ENCODE measurements at places on chromosomes 4 and X.

- no peak for DNase-seq
Observed at GRCh38 chr4:3871181-3871852, 105.1 kb downstream of the ADRA2C start.

DNA sequence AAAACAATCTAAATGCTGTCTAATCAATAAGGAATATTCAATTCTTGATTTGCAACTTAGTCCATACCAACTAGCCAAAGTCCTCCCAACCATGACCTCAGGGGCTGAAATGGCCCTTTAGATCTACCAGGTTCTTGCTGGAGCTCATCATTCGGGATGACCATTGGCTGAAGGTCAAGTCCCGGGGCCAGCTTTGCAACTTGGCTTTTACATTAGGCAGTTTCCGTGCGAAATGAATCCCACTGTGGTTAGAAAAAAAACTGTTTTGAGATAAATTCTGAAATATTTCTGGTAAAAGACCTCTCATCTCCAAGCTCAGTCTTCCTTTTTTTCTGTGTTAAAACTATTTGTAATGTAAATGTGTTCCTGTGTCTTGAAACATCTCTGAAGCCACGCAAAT lies 178.6 kb downstream of the TENM3 start:
- no peak for DNase-seq

DNA sequence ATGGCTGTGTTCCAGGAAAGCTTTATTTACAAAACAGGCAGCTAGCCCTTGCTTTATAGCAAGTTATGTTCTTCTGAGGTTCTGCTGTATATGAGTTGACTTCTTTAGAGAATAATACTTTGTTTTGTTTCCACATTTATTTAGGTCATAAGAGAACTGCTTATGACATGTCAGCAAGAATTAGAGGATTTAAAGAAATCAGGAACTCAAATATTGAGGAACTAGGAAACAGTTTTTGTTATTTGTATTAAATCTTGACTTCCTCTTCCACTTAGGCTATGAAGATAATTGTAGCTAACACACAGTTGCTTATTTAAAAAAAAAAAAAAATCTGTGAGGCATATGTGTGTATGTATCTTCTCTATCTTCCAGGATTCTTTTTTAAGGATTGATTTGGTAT lies 14.3 kb downstream of the ZRSR2 start:
- no peak for DNase-seq

GRCh38 chrX:71225009-71225408 lies 2.0 kb downstream of the GJB1 start:
- no peak for DNase-seq

GRCh38 chr4:101393256-101393655 lies 45.9 kb upstream of the PPP3CA start:
- DNase-seq = no peak

DNA sequence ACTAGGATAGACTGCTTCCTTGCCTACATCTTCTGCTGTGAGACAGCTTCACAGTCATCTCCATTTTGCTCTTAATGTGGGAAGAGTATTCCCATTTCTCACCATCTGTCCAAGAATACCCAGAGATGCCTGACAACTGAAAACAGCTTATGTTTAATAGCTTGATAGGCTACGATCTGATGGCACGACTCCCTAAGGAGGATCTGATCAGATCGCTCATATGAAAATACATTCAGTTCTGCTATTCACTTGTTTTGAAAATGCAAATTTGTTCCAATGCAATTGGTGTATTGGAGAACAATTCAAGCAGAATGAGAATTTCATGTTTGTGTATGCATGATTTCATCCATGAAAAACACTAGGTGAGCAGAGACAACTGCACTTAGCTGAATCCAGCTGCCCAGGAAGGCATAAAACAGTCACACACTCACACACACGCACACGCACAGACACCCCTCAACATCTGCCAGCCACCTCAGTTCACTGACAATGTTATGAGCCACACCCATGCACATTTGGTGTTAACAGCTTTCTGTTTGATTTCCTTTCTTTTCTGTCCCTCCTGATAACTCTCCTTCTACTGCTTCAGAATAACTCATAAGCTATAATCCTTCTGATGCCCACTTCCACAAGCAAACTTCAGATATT lies 29.6 kb downstream of the TRIML1 start:
- DNase-seq = no peak

GRCh38 chr4:150923945-150924344 lies 91.1 kb downstream of the LRBA start:
- DNase-seq = no peak

- DNase-seq = no peak
Observed at GRCh38 chrX:79556800-79557199, 189.7 kb upstream of the ITM2A start.

- DNase-seq = no peak
Observed at GRCh38 chrX:118632862-118633261, 94.5 kb upstream of the IL13RA1 start.

DNA sequence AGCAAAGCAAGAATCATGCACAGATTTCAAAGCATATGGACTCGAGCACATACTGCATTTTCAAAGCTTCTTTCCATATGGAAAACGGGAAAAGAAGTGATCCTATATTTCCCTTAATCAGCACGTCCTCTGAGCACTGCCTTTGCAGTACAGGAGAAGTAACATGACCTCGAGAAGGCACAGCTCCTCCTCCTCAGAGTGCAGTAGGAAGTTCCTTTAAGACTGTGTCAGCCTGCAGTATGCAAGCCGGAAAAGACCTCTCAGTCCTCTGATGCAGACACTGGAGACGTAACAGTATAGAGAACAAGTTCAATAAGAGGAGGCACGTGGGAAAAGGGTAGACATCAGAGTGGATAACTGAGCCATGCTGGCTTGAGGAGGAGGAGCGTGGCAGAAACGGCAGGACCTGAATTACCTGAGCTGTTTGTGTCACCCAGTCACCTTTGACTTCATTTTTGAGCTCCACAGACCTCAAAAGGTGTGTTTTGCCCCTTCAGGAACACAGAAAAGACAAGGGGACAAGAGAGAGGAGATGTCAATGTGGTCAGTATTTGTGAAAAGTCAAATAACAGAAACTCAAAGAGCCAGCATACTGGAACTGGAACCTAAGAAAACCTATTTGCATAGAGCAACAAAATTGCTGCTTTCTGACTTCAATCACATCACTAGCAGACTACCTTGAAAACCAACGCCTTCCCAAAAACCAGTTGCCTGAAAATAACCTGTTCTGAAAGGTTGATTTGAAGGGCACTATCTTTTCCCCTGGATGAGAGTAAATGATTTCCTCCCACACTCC lies 20.8 kb downstream of the IRF2 start:
- no peak for DNase-seq

- no peak for DNase-seq
Observed at GRCh38 chr4:54192811-54193210, 36.3 kb upstream of the PDGFRA start.

DNA sequence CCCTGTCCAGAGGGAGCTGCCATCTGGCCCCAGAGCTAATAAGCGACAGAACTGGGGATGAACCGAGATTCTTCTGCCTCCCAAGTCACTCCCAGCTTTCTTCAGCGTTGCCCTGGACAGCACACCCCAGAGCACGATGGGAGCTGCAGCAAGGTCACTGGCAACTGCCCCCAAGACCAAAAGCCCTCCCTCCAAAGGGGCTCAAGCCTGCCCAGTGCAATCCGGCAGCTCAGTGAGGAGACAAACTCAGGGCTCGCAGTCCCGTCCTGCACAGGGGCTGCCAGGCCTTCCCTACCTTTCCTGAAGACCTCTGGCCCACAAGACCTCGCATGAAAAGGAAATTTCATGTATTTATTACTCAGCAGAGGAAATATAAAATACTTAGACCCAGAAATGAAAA lies 174.8 kb downstream of the BCOR start:
- no peak for DNase-seq

DNA sequence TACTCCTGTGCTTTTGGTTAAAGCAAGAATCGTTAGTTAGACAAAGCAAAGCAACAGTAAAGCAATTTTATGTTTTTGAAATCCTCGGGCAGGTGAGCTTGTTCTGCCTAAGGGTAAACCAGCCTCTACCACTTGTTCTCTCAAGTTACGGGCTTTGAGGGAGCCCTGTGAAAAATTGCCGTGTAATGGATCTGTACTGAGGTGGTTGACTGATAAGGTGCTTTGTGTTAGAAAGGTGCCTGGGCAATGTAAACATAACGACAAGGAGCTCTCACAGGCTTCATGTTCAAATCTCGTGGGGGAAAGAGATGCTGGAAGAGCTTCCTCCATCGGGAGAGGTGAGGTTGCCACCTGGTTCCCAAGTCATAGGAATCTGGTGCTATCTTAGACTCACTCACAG lies 111.8 kb downstream of the TRAPPC11 start:
- DNase-seq = no peak

- DNase-seq = no peak
Observed at GRCh38 chrX:38474543-38474942, 86.8 kb upstream of the TSPAN7 start.

GRCh38 chr4:135966936-135967335 lies 1565.4 kb downstream of the PCDH18 start:
- DNase-seq = no peak

- no peak for DNase-seq
Observed at GRCh38 chr4:72858328-72858727, 211.2 kb downstream of the COX18 start.

GRCh38 chrX:68665502-68665901 lies 18.0 kb downstream of the STARD8 start:
- DNase-seq = no peak

- no peak for DNase-seq
Observed at GRCh38 chr4:184167576-184167975, 50.1 kb downstream of the ENPP6 start.

GRCh38 chrX:56986138-56986537 lies 9.2 kb downstream of the SPIN3 start:
- DNase-seq = no peak

DNA sequence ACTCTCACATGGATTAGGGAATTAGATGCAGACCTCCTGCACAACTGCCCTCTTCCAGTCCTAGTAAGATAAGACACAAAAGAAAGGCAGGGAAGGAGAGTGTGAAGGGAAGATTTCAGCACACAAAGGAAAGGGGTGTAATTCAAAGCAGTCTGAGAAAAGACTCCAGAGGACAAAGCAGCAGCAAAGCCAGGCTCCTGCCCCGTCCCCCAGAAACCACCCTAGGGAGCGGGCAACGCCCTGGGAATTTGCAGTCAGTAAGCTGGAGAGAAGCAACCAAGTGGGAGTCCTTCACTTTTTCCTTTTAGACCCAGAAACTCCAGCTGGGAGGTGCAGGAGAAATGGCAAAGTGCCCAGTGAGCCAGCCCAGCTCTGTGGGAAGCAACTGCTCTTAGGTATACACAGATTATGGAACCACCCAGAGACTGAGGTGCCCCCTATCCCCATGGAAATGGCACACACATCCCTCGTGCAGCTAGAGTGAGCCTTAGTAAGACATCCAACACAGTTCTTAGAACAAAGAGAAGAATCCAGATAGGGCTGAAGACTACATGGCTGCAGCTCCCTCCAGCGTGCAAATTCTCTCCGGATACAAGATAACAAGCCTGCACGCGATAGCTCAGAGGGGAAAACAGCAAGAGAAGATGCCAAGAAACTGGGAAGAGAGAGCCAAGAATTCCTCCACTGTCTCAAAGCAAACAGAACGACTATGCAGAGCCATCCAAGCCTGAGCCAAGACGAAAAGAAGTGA lies 26.5 kb upstream of the IRAK1 start:
- DNase-seq = no peak

DNA sequence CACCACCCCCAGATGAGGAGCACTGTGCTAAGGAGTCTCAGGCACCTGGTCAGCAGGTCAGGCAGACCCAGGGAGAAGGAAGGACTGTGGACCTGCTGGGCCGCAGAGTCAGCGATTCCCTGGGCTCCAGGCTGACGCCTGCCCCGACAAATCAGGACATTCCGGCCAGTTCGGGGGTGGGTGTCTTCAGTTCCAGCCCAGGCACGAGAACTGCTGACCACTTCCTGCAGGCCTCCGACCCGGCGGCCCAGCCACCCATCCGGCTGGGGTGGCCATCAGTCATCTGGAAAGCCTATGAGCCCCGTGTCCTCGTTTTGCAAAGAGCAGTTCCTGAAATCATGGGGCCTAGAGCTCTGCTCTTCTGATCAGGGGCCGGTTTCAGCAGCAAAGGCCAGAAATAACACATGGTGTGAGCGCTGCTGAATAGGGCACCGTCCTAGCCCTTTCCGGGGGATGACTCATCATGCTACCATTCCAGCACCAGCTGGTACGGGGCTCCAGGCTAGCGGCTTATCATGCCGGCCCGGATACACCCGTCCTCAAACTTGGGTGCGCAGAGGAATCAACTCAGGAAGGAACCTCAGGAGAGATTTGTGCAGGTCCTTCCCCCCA lies 7.8 kb upstream of the SH3TC1 start:
- peak; percentile 63 for DNase-seq

DNA sequence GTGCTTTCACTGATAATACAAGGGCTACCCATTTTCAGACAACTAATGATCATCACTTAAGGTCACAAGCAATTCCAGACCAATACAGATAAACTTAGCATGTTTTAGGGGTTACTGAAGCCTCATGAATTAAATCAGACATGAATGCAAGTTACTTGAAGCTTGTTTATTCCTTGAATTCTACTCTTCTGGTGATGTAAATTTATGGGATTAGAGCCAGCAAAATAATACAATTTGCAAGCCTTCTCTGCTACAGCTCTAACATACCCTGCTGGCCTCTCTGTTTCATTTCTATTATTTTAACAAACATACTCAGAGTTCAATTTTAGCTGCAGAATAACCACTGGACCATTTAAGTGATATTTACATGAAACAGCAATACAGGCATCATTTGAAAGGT lies 60.7 kb downstream of the PCDH19 start:
- DNase-seq = no peak

GRCh38 chrX:72308566-72309296 lies 3.0 kb upstream of the CITED1 start:
- no peak for DNase-seq

DNA sequence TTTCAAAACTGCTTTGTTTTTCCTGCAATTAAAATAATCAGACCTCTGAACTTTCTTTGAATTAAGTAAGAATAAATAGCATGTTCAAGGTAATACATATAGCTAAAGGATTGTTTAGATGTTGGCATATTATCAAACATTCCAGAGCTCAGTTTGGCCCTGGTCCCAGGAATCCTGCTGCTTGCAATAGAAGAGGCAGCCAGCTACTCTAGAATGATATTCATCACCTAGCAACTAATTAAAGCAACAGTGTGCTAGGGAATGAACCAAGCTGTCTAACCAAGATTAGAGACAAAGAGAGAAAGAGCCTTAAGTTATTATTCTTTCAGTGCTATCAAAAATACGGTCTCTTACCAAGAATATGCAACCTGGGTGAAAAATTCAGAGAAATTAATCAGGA lies 460.9 kb downstream of the GABRG1 start:
- DNase-seq = no peak

GRCh38 chrX:38864165-38864564 lies 62.9 kb downstream of the MID1IP1 start:
- DNase-seq = no peak

DNA sequence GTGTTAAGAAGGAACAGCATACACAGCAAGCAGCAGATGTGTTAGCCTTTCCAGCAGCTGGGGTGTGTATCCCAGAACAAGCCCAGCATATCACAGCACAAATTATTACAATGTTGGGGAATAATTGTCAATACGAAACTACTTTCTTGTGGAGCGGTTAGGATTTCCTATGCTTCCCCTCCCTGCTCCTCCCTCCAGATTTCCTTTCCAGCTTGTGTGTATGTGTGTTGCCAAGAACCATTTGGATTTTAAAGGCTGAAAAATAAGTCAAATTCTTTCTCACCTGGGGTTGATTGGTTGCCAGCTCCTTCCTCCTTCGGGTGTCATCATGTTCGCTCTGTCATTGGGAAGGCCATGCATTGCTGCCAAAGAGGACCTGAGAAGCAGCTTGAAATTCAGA lies 178.2 kb upstream of the FRMPD4 start:
- DNase-seq = no peak
